ENCODE measurements at places on chromosomes 12 and 14.

GRCh38 chr12:28440081-28440608 lies 249.9 kb downstream of the CCDC91 start:
- H3K4me3 ChIP-seq: no peak overlapping the region
- H3K36me3 ChIP-seq: no peaks in the 10 kb centered on the region
- peaks cover 2% of the 10 kb centered on the region for H3K4me1 ChIP-seq

- no peak overlapping the region for H3K4me3 ChIP-seq
- DNase-seq: no peak
- no peak overlapping the region for H3K27ac ChIP-seq
- no peaks in the 10 kb centered on the region for H3K4me1 ChIP-seq
Measured at GRCh38 chr14:58455593-58456265, 28.2 kb downstream of the KIAA0586 start.

DNA sequence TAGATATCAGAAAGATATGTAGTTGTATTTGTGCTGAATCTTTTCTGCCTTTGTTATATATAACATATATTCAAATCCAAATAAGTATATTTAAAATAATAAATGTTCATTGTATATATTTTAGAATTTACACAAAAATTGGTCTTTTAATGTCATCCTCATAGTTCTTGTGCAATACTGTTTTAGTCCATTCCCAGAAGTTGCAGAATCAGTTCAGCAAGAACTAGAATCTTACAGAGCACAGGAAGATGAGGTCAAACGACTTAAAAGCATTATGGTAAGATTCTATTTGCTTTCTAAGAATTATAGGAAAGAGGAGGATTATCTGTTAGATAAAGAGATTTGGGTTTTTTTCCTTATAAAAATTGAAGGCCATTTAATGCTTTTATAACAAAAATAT lies 51.0 kb downstream of the SCFD1 start:
- DNase-seq: no peak
- no peaks in the 10 kb centered on the region for H3K27me3 ChIP-seq
- H3K4me3 ChIP-seq: no peak overlapping the region
- H3K27ac ChIP-seq: no peak overlapping the region

- no peaks in the 10 kb centered on the region for H3K4me1 ChIP-seq
- no peaks in the 10 kb centered on the region for H3K27me3 ChIP-seq
- no peak overlapping the region for H3K4me3 ChIP-seq
Measured at GRCh38 chr12:102302553-102302952, 104.9 kb upstream of the PMCH start.

DNA sequence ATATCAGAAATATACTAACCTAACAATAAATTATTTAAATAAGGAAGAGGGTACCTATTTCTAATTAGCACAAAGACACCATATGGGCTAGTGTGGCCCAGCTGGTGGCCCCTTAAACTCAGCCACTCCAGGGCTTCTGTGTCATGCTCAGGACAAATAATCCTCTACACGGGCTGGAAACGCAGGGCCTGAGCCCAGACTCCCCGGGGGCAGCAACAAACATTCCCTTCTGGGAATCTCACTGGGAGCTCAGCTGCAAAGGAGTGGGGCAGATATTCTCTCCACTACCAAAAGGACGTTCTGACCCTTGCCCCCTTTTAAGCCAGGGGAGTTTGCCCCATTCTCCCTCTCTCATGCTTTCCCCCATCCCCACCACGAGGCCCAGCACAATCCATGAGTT lies 43.7 kb upstream of the ELK3 start:
- no peak overlapping the region for H3K27ac ChIP-seq
- no peaks in the 10 kb centered on the region for H3K27me3 ChIP-seq
- no peaks in the 10 kb centered on the region for H3K4me1 ChIP-seq
- no peak overlapping the region for H3K4me3 ChIP-seq

DNA sequence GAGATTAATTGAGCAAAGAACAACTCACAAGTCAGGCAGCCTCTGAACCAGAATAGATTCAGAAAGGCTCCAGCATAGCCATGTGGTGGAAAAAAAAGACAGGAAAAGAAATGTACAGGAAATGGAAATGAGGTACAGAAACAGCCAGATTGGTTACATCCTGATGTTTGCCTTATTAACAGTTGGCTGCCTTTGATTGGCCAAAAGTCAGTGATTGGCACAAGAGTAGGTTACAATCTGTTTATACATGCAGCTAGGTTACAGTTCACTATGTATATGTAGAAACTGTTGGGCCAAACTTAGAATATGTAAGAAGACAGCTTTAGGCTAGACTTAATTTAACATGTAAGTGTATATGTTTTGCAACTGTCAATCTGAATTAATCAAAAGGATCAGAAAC lies 118.9 kb downstream of the UNC79 start:
- H3K36me3 ChIP-seq: no peaks in the 10 kb centered on the region
- no peak overlapping the region for H3K4me3 ChIP-seq
- H3K27ac ChIP-seq: no peak overlapping the region
- H3K27me3 ChIP-seq: no peaks in the 10 kb centered on the region

DNA sequence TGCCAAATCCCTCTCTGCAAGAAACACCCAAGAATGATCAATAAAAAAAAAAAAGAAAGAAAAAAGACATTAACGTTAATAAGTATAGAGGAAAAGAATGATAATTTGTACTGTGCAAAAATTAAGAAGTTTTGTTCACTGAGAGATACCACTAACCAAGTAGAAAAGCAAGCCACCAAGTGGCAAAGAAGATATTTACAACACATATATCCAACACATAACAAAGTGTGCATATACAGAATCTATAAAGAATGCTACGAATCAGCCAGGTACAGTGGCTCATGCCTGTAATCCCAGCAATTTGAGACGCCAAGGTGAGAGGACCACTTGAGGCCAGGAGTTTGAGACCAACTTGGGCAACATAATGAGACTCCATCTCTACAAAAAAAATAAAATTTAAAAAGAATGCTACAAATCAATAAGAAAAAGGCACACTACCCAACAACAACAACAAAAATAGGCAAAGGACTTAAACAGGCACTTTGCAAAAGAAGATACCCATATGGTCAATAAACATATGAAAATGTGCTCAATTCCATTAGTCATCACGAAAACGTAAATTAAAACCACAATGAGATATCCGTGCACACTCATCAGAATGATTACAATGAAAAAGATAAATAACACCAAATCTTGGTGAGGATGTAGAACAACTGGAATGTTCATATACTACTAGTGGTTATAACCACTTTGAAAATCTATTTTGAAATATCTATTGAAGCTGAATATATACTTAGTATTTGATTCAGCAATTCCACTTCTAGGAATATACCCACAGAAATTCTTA lies 19.8 kb downstream of the GALNT4 start:
- H3K4me1 ChIP-seq: peaks cover 8% of the 10 kb centered on the region
- no peaks in the 10 kb centered on the region for H3K36me3 ChIP-seq
- no peaks in the 10 kb centered on the region for H3K27me3 ChIP-seq
- no peak overlapping the region for H3K4me3 ChIP-seq

DNA sequence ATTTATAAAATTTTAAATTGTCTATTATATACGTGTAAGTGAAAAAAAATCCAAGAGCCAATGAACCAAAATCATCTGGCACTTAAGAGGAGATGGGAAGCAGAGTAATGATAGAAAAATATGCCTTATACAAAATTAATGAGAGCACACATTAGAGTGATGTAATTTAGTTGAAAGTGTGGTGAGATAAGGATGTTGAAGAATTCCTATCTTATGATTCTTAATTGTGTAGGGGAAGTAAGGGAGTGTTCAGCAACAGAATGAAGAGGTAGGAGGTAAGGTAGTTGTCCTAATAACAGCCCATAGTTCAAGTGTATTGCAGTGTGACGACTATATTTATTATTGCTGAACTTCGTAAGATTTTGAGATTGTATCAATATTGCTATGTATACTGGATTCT lies 843.4 kb upstream of the FLRT2 start:
- no peaks in the 10 kb centered on the region for H3K4me1 ChIP-seq
- H3K27ac ChIP-seq: no peak overlapping the region
- no peak for DNase-seq
- no peak overlapping the region for H3K4me3 ChIP-seq
- H3K36me3 ChIP-seq: no peaks in the 10 kb centered on the region
- no peaks in the 10 kb centered on the region for H3K27me3 ChIP-seq

- H3K4me3 ChIP-seq: no peak overlapping the region
- DNase-seq: no peak
- no peaks in the 10 kb centered on the region for H3K36me3 ChIP-seq
- H3K27ac ChIP-seq: no peak overlapping the region
- H3K4me1 ChIP-seq: no peaks in the 10 kb centered on the region
Measured at GRCh38 chr12:94182986-94183707, 34.8 kb downstream of the PLXNC1 start.
